AG04449 (cell line): ENCODE measurements at places on chromosomes 11 and 22.
A peak's percentile ranks its signal among the peaks of the same experiment; 100 is the strongest.

DNA sequence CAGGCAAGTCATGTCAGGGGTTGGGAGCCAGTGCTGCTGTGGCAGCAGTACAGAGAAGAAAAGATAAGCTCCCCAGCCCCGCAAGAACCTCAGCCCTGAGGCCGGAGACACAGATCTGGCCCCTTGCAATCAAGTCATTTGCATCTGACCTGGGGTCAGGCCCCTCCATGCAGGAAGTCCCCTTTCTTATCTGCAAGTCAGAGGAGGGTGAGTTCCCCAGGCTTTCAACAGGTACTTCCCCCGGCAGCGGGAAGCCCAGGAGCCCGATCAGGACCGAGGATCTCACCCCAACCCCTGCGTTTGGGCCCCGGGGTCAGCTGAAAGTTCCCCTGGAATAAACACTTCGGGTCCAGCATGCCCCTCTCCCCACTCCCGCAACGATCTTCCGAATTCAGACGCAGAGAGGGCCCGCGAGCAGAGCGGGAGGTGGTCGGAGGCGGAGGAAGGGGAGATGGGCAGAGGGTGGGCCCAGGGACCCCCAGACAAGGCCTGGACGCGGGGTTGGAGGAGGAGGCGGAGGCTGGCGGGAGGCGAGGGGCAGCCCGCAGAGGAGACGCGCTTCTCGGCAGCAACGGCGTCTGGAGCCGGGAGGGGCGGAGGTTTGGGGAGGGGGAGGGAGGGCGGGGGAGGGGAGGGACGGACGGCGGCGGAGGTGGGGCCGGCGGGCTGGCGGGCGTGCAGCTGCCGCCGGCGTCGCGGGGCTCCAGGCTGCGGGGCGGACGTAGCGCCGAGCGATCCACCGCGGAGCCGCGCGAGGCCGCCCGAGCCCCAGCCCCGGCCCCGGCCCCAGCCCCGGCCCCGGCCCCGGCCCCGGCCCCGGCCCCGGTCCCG, at the start of gene TSPAN18:
Gene TSPAN18 (plus strand): TSS at position 680 of the 831 bp plus-strand sequence. CDS start 179,455 bp downstream, outside the sequence.
- no peak for DNase-seq

DNA sequence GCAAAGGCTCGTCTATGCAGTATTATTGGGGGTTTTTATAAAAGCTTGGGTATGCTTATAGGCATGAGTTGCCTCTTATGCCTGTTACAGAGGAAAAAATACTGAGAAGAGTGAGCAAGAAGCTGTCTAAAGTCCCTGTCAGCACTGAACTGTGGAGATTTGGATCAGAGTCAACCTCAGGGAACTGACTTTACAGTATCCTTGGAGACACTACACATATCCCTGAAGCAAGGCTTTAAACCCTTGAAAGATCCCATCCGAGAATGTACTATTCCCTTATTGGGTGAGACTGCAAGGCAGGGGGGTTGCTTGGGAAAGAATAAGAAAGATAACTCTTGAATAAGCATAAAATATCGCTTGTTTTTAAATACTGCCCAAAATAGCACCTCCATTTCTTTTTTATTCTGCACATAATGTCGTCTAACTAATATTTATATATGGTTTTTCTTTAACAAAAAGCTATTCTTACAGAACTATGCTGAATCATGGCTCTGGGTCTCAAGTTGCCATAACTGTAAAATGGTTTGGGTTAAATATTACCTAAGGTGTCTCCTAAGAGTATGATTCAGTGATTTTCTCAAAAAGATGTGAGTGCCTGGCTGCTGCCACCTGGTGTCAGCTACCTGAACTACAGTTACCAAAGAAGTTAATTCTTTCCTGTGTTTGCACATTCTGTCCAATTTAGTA, 1062.8 kb downstream of the DLG2 start:
- DNase-seq: no peak

DNA sequence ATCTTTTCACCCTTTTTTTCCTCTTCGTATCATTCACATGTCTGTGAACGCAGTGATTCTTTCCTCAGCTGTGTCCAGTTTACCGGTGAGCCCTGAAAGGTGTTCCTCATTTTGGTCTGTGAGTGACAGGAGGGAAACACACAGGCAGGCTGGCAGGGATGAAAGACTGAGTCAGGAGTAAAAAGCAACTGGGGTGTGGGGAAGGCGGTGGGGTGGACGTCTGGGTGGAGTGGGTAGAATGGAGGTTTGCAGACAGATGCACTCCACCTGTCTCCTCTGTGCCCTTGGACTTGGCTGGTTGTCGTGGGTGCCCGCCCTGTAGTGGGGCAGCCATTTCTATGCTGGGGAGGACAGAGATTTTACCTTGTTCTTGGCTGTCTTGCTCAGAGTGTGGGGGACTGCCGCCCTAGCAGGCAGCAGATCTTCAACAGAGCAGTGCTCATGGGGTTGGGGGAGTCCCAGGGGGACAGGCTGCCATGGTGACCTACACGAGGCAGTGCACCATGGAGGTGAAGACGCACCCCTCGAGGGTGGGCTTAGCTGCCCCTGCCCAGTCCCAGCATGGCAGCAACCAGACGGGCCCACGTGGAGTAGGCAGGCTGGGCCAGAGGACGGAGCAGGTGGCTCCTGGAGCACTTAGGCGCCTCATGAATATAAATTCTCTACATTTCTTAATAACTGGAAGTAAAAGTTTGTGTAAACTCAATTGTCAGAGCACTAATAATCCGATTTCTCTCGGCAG, 603.7 kb downstream of the TBC1D22A start:
- no peak for DNase-seq

DNA sequence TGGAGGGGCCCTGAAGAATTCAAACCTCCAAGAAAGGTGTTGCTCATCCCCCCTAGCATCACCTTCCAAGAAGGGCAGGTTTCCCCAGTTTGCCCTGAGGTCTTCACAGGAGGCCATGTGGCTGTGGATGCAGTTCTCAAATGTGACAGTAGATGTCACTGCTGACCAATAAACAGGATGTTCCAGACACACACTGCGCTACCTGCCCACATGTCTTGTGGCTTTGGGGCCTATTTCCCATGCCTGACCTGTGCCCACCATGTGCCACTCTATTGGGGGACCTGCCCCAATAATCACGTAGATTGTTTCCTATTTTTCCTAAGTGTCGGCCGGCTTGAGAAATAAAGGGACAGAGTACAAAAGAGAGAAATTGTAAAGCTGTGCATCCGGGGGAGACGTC, 4.5 kb downstream of the GSTT2 start:
- no peak for DNase-seq

GRCh38 chr11:112748713-112749543, 212.3 kb upstream of the NCAM1 start:
- DNase-seq: no peak

GRCh38 chr22:21643533-21644357, 1.6 kb downstream of the SDF2L1 start:
- no peak for DNase-seq

DNA sequence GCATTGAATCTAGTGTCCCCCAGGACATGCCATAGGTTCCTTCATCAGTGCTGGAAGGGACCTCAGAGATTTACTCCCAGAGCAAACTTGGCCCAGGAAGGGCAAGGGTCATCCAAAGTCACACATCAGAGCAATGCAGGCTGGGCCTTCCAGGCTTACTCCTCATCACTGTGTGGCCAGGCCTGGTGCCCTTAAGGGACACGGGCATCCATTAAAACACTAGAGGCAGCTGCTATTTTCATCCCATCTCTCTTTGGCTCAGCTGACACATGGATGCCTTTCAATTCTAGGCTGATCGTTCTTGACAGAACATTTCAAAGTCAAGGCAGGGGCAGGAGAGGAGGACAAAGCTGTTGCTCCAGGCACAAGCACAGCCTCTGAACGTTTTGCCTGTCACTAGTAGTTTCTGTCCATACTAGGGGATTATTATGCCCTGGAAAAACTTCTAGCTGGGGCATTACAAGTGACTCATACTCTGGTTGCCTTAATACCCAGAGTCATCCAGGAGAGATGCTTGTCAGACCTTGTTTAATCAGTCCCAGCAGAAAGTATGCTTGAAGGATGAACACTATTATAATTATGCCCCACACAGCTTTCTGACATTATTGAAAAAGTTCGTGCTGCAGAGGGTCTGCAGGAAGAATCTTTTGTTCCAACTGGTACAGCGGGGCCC, 240.3 kb downstream of the TENM4 start:
- no peak for DNase-seq

- no peak for DNase-seq
Measured at GRCh38 chr22:45231293-45231692, 9.4 kb downstream of the KIAA0930 start.

DNA sequence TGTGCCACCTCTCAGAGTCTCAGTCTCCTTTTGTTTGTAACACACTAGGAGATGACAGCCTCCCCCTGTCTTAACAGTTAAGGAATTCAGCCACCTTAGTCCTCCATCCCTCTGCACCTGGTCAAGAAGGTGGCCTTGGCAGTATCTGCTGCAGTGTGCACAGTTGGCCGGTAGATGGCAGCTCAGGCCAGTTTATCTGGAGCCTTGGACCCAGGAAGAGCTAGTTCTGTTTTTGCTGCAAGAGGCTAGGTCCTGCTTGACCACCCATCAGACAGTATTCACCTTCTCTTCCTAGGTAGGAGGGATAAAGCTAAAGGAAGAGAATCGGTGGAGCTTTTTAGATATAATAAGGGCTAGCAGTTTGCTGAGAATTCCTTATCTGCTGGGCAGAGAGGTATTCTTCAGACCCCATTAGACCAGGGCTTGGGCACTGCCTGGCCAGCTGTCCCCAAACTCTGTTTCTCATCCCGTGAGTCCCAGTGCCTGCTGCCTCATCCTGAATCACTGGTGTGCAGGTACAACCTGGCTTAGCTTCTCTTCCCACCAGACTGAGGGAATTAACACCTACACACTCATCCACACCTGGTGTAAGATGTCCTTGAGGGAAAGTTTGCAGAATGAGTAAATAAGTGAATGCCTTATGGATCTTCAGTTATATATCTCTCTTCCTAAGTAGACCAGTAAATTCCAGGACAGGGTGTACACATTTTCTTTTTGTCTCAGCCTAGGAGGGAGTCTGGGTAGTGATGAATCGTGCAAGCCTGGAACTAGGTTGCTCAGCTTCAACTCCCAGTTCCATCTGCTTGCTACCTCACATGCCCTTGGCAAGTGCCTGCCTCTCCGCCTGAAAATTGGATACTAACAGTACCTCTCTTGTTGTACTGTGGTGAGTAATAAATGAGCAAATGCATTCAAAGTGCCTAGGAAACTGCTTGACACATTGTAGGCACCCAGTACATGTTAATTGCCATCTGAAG, 70.8 kb upstream of the NARS2 start:
- no peak for DNase-seq

DNA sequence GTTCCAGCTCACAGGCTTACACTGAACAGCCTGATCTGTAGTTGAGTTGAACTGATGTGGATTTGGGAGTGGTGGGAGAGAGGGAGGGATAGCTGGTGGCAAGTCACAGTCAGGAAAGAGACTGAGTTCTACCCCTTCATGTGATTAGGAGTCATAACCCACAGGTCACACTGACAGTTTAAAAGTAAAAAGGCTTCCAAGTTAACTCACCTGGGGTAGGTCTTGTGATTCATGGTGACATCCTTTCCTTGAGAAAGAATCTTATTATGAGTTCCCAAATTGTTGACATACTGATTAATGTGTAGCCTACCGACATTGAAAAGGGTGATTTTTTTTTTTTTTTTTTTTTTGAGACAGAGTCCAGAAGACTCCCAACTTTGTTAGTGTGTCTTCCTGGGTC, 5.4 kb downstream of the IZUMO1R start:
- DNase-seq: no peak

- DNase-seq: no peak
Measured at GRCh38 chr11:114880442-114880841, 202.1 kb downstream of the NXPE2 start.

DNA sequence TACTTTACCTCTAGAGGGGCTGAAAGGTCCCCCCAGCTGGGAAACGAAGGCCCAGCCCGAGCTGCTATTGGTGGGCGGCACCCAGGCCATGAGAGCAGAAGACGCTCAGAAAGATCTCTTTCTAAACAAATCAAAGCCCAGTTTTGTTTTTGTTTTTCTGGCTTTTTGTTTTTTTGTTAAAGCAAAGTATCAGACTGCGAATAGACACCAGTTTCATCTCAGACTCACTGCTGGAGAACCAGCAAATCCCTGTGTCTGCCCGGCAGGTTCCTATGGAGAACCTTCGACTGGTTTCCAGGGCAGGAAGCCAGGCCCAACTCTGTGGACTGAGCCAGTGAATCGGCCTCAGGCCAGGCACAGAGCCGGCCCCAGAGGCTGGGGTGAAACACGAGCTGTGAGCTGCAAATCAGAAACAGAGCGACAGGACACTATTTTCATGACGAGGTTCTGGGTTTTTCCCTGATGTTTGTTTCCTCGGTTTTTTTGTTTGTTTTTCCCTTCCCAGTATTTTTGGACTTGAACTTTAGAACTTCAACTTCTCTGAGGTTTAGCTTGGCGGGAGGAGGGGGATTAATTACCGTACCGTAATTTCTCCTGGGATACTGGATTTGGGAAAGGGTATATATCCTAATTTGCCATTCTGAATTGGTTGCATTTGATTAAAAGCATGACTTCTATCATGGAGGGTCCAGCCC, 16.0 kb upstream of the B4GALNT4 start:
- DNase-seq: peak; percentile 50

GRCh38 chr11:10042699-10043098, 251.3 kb downstream of the SBF2 start:
- DNase-seq: no peak

DNA sequence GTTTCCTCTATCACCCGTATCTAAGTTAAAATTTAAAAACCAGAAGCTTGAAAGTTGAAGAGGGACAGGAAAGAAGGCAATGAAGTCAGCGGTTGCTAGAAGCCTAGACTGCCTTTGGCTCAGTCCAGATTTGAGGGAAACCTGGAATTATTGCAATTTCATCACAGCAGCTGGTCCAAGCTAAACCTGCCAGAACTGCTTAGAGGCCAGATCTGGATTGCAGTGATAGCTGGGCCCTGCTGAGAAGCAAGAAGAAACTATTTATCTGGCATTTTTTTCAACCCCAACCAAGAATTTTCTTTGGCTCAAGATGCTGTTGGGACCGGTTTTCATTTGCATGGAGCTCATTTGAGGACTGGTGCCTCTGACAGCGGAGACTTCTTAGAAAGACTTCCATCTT, 121.5 kb upstream of the TEAD1 start:
- DNase-seq: peak; percentile 84

DNA sequence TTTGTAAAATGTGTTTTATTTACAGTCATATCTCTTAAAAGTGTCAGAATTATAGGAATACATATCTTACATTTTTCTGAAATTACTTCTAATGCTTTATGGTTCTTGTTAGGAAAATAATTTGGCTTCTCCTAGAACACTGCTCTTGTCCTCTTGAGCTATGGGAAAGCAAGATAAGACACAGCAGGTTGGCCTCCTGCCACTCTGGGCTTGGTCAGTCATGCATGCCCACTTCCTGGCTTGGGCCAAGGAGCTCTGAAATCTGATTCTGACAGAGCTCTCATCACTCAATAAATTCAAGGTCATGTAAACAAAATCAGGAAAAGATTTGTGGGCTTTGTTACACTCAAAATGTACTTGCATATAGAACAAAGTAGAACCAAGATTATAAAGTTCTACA, 1036.0 kb downstream of the OPCML start:
- DNase-seq: no peak

DNA sequence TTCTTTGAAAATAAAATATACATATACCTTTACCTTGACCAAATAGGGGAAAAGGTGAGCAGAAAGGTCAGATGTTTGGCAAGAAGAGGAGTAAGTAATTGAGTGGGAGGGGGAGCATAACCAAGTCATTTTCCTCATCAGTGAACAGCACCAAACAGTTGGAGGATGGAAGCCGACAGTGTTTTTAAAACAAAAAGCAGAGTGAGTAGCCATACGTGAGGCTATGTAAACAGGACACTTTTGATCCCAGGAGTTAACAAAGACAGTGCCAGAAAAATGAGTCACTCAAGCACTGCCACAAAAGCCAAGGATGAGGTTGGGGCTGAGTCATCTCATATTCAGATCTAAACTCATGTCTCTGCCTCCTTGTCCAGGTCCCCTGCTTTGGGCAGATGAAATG, 734.7 kb downstream of the KCNA4 start:
- peak; percentile 82 for DNase-seq

- no peak for DNase-seq
Measured at GRCh38 chr11:72781063-72781312, 12.9 kb downstream of the STARD10 start.
